Astrocyte of the spinal cord (primary cell): ENCODE measurements at places on chromosomes 1 and 21.

- no peak for DNase-seq
Observed at GRCh38 chr1:236343246-236343870, 50.7 kb upstream of the EDARADD start.

DNA sequence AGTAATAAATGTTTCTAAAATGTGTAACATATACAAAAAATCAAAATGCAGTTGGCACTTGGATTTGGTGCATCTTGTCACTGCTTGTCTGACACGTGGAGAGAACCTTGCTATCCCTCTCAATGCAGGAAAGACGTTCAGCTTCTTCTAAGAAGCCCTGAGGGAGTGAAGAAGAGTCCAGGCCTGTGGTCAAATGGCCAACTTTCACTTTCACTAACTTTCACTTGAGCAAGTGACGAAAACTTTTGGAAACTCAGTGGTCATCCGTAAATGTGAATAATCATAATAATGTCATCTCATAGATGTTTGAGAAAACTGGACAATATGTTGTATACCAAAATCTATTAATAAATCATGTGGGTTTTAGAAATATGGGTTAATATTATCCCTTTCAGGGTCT is 61.9 kb downstream of the ERG start:
- DNase-seq, result no peak

DNA sequence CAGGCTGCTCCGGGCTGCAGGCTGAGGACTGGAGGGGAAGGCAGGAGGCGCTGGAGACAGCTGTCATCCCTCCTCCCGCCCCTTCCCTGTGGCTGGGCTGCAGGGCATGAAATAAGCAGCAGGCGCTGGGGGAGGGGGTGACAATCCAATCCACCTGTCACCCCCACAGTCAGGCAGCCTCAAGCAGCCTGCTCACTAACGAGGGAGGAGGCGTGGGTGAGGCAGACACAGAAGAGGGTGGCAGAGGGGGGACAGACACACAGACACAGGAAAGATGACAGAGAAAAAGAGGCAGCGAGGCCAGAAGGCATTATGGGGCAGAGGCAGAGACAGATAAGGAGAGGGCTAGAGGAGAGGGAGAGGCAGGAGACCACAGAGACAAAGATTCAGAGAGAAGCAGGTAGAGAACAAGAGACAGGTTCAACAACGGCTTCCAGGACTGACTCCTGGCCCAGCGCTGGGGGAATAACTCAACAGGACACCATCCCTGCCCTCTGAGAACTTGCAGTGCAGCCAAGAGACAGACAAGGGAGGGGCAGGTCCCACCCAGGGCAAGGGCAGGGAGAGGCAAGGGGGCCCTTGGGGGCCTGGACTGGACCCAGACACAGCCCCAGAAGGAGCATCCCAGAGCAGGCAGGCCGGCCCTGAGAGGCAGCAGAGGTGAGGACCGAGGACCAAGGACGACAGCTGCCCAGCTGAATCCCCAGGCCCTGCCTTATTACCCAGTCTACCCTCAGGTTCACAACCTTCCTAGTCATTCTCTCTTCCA is 11.2 kb downstream of the MEF2D start:
- DNase-seq, result no peak

DNA sequence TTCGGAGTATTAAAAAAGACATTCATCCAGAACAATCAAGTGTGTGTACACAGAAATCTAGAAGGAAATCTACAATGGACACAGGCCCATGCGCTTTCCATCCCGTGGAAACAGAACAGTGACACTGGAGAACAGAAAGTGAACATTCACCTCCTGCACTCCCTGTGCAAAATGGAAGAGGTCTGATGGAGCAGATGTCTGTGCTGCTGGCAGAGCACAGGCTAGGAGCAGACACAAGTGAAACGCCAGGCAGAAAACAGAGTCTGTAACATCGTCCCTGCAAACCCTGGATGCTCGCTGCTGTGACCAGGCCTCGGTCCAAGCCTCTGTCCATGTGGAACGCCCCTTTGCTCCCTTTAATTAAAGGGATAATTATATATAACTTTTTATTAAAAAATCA is 36.1 kb downstream of the SLC45A1 start:
- no peak for DNase-seq

DNA sequence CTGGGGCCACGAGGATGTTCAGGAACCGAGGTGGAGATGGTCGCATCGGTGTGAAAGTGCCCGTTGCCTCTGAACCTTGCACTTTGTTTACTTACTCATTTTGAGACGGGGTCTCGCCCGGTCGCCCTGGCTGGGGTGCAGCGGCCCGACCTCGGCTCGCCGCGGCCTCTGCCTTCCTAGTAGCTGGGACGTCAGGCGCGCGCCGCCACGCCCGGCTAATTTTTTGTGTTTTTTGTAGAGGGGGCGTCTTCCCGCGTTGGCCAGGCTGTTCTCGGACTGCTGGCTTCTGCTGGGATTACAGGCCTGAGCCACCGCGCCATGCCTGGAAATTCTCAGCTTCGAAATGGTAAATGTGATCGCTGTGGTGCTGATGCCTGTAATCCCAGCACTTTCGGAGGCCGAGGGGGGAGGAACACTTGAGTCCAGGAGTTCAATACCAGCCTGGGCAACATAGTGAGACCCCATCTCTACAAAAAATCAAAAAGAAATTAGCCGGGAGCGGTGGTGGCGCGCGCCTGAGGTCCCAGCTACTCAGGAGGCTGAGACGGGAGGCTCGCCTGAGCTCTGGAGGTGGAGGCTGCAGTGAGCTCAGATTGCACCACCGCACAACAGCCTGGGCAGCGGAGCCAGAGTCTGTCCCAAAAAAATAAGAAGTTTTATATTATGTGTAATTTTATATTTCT is 684 bp upstream of the MRPL20 start:
- peak; percentile 33 for DNase-seq

GRCh38 chr1:241022366-241022765 is 334.6 kb downstream of the RGS7 start:
- no peak for DNase-seq

DNA sequence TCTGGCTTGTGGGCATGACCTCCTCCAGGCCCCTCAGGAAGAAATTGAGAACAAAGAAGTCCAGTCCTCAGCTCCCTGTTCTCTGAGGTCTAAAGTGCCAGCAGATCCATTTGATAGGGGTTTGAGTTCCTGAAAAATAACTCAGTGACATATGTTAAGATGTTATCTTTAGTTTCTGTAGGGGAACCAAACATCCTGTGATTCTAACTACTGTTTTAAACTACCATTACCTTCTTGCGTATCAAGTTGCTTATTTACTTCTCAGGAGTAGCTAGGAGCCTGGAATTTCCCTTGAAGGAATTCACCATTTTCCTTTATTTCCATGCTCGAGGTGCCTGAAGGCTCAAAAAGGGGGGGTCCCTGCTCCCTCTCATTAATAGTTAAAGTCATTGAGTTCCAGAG is 18.8 kb upstream of the LIN9 start:
- DNase-seq, result no peak

GRCh38 chr21:17644186-17644585 is 31.5 kb upstream of the BTG3 start:
- no peak for DNase-seq

- DNase-seq, result no peak
Observed at GRCh38 chr1:205004351-205004750, 38.7 kb upstream of the CNTN2 start.

- no peak for DNase-seq
Observed at GRCh38 chr1:114328361-114328904, 174.8 kb upstream of the SYT6 start.

GRCh38 chr1:211014275-211014674 is 119.7 kb downstream of the KCNH1 start:
- DNase-seq, result no peak

- DNase-seq, result no peak
Observed at GRCh38 chr1:231057410-231057809, 17.4 kb upstream of the FAM89A start.

DNA sequence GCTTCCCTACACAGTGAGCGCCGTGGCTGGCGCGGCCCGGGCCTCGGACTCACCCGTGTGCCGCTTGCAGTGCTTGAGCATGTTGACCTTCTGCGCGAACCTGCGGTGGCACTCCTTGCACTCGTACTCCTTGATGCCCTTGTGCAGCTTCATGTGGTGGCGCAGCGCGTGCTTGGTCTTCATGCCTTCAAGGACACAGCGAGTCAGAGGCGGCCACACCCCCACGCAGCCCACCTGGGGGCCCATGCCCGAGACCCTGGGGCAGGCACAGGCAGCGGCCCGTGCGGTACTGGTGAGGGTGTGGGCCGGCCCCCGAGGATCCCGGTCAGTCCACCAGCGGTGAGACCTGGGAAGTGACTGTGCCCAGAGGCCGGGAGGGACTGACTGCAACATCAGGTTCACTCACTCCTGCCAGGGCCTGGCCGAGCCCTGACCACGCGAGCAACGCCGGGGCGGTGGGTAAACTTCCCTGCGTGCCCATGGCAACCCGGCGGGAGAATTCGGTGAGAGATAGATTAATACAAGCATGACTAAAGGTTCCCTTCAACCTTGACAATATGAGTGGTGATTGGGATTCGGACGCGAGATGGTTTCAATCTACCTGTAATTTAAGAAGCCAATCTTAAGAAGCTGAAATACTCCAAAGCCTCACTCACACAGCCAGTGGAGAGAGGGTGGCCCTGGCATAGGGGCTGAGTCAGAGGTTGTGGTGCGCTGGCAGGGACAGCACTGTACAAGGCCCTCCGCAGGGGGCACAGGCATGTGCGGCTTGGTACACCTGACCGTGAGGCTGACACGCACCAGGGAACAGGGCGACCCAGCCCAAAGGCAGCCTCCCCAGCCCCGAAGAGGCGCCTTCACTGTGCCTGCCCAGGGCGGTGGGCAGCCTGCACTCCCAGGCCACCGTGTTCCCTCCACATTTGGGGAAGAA is 49.1 kb upstream of the RIPK4 start:
- DNase-seq, result no peak

- DNase-seq, result no peak
Observed at GRCh38 chr1:30312226-30312625, 411.2 kb downstream of the MATN1 start.

GRCh38 chr1:230090194-230090711 is 23.2 kb downstream of the GALNT2 start:
- DNase-seq, result peak; percentile 77

DNA sequence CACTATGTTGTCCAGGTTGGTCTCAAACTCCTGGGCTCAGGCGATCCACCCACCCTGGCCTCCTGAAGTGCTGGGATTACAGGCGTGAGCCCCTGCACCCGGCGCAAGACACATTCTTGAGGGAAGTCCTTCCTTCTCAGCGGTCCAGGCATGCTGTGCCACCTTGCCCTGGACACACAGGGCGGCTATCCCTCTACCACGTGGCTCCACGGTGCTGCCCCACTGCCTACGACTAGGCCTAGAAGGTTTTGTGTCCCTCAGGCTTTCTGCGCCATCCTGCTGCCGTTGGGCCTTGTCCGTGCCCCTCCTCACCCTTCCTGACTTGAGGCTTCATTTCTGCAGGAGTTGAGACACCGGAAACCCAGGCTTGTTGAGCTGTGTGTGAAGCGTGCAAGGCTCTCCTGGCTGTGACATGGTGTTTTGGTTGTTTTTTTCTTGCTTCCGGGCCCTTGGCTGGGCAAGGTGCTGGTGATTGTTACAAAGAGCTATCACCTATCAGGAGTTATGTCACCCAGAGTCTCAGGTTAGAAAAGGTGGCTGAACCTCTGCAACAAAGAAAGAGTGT is 13.9 kb downstream of the C1orf174 start:
- DNase-seq, result no peak

DNA sequence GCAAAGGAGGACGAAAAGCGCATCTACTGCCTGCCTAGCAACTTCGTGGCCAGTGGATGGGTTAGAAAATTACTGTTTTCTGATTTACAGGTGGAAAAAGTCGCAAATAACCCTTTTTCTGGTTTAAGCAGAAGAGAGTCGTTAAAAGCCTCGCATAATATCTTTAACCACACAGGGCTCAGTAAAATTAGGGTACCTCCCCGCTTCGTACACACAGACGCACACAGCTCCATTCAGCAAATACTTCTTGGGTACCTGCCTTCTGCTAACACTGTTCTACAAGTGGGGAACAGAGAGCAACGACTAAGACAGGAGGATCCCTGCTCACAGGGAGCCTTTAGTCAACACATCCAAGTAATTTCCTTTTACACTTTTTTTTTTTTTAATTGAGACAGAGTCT is 704 bp downstream of the ALG6 start:
- no peak for DNase-seq

GRCh38 chr1:207873055-207873890 is 37.7 kb downstream of the CD34 start:
- no peak for DNase-seq

DNA sequence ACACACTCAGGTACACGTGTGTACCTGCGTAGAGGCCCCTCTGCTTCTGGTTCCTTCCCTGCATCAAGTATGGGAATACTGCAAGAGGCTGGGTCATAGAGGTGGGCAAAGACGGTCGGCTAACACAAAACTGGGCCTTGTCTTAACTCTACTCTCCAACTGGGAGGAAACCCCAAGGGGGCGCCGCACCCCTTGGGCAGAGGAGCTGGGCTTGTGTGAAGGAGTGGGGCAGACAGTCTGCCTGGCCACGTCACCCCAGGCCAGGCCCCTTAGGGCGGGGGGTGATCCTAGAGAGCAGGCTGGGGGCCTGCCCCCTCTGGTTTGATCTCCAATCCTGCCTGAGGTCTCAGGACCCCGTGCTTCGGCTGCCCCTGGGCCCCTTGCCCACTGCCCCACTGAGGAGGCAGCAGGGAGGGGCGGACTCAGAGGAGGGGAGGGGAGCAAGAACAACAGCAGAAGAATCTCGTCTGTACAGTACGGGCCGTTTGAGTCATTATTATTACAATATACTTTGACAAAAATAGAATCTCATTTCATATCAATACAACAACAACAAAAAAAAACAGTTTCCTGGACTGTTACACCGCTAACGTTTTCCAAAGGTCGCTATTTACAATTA is 34.7 kb downstream of the MEF2D start:
- no peak for DNase-seq

DNA sequence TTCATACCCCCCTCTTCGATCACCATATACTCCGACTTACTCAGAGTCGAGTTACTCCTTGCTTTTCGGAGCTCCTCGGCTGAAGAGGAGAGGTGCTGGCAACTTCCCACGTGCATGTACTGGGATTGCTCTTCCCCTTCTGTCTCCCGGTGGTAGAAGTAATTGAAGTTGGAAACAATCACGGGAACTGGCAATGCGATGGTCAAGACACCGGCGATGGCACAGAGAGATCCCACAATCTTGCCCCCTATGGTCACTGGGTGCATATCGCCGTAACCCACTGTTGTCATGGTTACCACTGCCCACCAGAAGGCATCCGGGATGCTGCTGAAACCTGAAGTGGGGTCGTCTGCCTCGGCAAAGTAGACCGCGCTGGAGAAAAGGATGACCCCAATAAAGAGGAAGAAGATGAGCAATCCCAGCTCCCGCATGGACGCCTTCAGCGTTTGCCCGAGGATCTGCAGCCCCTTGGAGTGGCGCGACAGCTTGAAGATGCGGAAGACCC is 1.5 kb downstream of the KCNA3 start:
- DNase-seq, result no peak

DNA sequence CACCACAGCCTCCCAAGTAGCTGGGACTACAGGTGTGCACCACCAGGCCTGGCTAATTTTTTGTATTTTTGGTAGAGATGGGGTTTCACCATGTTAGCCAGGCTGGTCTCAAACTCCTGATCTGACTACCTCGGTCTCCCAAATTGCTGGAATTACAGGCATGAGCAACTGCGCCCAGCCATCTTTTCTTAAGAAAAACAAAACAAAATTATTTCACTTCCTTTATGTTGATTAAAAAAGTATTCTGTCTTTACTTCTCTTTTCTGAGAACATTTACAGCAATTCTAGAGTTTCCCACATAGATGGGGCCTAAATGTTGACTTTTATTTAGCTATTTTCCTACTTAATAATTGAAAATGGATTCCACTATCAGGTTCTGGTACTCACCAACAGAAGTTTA is 17.3 kb upstream of the TMEM183A start:
- DNase-seq, result no peak
